ENCODE measurements at places on chromosomes 12 and 14. TPM values are rescaled to one million over a fixed set of nuclear protein-coding genes. Genes with fewer than 3 reads are reported as not detected.

DNA sequence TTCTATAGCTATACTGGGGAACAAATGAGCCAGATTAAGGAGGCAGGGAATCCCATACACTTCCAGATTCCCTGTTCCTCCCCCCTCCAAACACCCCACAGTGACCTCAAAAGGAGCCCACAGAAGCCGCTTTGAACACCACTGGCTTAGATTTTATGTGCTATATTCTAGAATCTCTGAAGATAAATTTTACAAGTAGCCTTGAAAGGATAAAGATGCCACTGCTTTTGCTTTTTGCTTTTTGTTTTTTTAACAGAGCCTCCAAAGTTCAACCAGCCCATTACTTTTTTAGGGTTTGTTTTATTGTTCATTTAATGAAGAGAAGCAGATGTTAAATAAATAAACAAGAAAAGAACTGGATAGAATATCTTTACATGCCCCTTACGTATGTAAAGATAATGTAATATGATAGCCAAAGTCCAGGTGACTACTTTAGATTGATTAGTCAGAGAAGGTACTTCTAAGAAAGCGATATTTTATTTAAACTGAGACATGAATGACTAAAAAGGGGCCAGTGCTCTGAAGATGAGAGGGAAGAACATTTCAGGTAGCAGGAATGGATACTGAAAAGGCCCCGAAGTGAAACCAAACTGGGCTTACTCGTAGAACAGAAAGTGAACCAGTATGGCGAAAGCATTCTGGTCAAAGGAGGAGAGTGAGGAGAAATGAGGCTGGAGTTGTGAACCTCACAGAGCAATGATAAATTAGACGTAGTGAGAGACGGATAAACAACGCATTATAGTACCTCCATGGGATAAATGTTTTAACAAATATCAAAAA is 44.6 kb downstream of the DUSP6 start:
- H3K4me3 ChIP-seq = no peak overlapping the region
- no peak for DNase-seq
- H3K4me1 ChIP-seq = no peaks in the 10 kb centered on the region
- H3K27ac ChIP-seq = no peak overlapping the region

GRCh38 chr12:68163560-68164081 is 4.1 kb upstream of the IFNG start:
- H3K27ac ChIP-seq = no peak overlapping the region
- no peaks in the 10 kb centered on the region for H3K4me1 ChIP-seq
- H3K27me3 ChIP-seq = no peaks in the 10 kb centered on the region

Gene SLC7A8
- total RNA-seq = 5.9 TPM

DNA sequence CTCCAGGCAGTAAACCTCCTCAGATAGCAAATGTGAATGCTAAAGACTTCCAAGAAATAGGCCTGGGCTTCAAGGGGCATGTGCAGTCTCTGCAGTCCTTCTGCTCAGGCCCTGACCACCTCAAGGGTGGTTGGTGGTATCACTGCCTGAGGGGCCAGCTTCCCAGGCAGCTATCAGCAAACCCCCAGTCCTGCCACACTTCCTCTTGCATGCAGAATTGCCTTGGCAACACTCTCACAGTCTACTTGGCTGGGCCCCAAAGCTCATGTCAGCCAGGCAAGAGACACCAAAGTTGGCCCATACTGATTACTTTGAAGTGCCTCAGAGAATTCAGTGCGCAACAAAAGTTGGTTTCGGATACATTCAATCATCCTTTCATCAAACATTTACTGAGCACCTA is 3.5 kb upstream of the ASB8 start:
- no peaks in the 10 kb centered on the region for H3K27me3 ChIP-seq
- H3K27ac ChIP-seq = no peak overlapping the region
- H3K36me3 ChIP-seq = no peaks in the 10 kb centered on the region
- DNase-seq = no peak
- H3K4me1 ChIP-seq = no peaks in the 10 kb centered on the region
- no peak overlapping the region for H3K4me3 ChIP-seq

DNA sequence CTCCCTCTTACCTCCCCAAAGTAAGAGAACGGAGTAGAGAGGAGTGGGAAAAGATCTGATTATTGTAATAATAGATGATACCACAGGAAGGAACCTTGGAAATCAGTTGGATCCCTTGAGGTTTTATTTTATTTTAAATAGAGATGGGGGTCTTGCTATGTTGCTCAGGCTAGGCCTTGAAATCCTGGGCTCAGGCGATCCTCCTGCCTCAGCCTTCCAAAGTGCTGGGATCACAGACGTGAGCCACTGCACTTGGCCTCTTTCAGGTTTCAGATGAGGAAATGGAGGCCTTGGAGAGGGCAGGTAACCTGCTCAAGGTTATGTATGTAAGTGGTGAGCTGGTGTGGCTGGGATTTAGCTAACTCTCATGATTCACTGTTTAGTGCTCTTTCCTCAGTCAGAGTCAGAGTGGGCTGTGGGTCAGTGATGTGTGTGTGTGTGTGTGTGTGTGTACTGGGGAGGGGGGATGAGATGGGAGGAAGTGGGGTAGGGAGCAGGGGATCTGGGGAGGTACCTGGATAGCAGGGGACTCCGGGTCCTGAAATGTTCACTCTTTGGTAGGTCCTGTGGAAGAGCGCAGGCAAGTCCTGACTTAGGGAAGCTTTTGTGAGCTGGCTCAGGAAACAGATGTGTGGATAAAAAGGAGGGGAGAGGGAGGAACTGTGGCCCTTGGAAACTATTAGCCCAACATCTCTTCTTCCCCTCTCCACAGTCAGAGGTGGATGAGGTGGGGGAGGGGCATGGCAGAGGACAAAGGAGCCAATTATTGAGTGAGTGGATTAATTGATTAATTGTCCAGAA is 4.7 kb upstream of the CISTR start:
- peaks cover 42% of the 10 kb centered on the region for H3K27me3 ChIP-seq
- H3K36me3 ChIP-seq = no peaks in the 10 kb centered on the region
- H3K4me1 ChIP-seq = peaks cover 36% of the 10 kb centered on the region
- no peak overlapping the region for H3K27ac ChIP-seq
- H3K4me3 ChIP-seq = no peak overlapping the region

GRCh38 chr12:58310809-58311622 is 369.6 kb downstream of the ATP23 start:
- H3K4me3 ChIP-seq = no peak overlapping the region
- no peaks in the 10 kb centered on the region for H3K36me3 ChIP-seq
- DNase-seq = no peak
- H3K27ac ChIP-seq = no peak overlapping the region
- H3K27me3 ChIP-seq = no peaks in the 10 kb centered on the region

DNA sequence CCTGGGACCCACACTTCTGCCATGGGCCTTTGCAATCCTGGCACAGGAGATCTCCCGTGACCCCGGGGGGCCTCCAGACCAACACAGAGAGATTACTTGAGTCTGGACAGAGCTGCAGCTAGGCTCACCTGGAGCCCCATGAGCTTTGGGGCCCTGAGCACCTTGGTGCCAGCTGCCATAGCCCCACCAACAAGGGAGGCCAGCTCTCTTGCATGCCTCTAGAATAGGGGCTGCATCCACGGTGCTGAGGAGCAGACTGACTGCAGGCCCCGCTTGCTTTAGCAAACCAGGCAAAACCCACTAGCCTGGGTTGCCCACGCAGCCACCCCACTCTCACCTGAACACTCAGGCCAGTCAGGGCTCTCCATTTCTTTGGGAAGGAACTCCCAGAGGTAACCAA is 3.7 kb upstream of the OR4N2 start:
- DNase-seq = no peak
- H3K36me3 ChIP-seq = no peaks in the 10 kb centered on the region
- no peak overlapping the region for H3K4me3 ChIP-seq
- H3K27ac ChIP-seq = no peak overlapping the region
- no peaks in the 10 kb centered on the region for H3K4me1 ChIP-seq

Gene CNOT2
- total RNA-seq = 29.7 TPM

Gene PPP4R3A
- 37.7 TPM for total RNA-seq

DNA sequence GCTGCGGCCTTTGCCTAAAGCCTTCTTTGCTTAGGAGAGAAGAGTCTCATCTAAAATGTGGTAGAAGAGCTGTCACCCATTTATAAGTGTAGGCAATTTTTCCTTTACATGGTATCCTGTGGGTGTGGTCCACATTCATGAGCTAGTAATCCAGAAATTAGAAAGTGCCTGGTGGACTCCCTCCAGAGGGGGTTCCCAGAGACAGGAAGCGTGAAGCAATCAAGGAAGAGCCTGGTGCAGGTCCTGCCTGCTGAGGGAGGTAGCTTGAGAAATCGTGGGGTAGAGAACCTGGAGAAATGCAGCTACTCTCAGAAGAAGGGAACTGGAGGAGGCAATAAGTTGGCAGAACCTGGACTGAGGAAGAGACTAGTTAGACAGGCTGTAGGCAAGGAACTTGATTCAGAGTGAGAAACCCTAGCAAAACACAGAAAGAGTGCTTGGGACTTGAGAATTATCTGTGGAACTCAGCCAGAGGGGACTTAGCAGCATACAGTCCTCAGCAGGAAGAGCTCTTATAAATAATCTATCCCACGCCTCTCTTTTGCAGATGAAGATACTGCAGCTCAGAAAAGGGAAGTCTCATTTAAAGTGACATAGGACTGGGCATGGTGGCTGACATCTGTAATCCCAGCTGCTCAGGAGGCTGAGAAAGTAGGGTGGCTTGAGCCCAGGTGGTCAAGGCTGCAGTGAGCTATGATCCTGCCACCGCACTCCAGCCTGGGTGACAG is 182.4 kb upstream of the CCND2 start:
- H3K27me3 ChIP-seq = no peaks in the 10 kb centered on the region
- no peak overlapping the region for H3K4me3 ChIP-seq
- no peak for DNase-seq
- H3K4me1 ChIP-seq = no peaks in the 10 kb centered on the region
- no peak overlapping the region for H3K27ac ChIP-seq

- no peaks in the 10 kb centered on the region for H3K27me3 ChIP-seq
- no peak overlapping the region for H3K27ac ChIP-seq
- H3K4me1 ChIP-seq = no peaks in the 10 kb centered on the region
Observed at GRCh38 chr14:35425850-35426249, 21.3 kb upstream of the NFKBIA start.

DNA sequence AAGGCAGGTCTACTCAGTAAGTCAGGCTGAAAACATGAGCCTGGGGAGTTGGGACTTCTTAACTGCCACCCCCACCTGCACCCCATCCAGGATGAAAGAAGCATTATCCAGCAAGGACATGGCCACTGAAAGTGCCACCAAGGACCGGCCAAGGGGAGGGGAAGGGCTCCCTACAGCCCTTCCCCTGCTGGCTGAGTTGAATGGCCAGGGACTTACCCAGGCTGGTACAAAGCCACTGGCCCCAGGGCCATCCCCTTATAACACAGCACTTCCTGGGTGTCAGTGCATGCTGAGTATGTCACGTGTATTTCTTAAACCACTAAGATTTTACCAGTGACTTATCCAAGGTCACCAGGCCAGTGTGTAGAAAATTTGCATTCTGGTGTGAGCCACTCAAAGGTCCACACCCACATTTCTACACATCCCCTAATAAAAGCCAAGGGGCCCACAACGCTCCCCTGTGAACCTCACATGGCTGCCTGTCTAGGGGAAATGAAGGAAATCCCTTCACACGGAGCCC is 29.3 kb upstream of the ZFP36L1 start:
- H3K27me3 ChIP-seq = no peaks in the 10 kb centered on the region
- H3K4me1 ChIP-seq = no peaks in the 10 kb centered on the region
- no peak overlapping the region for H3K4me3 ChIP-seq
- H3K36me3 ChIP-seq = no peaks in the 10 kb centered on the region

- H3K27me3 ChIP-seq = no peaks in the 10 kb centered on the region
- no peak for DNase-seq
- H3K36me3 ChIP-seq = no peaks in the 10 kb centered on the region
- no peak overlapping the region for H3K4me3 ChIP-seq
Observed at GRCh38 chr12:90902596-90902995, 52.4 kb downstream of the CCER1 start.

GRCh38 chr12:90013409-90013808 is 304.8 kb upstream of the ATP2B1 start:
- H3K36me3 ChIP-seq = no peaks in the 10 kb centered on the region
- DNase-seq = no peak
- H3K4me3 ChIP-seq = no peak overlapping the region
- no peaks in the 10 kb centered on the region for H3K27me3 ChIP-seq
- H3K4me1 ChIP-seq = no peaks in the 10 kb centered on the region

GRCh38 chr12:27480016-27480415 is 33.5 kb downstream of the SMCO2 start:
- no peak overlapping the region for H3K27ac ChIP-seq
- DNase-seq = no peak
- no peaks in the 10 kb centered on the region for H3K36me3 ChIP-seq

Gene TMEM132D
- not detected for total RNA-seq

Gene PPM1H
- 4.4 TPM for total RNA-seq

Gene RASAL1
- not detected for total RNA-seq

DNA sequence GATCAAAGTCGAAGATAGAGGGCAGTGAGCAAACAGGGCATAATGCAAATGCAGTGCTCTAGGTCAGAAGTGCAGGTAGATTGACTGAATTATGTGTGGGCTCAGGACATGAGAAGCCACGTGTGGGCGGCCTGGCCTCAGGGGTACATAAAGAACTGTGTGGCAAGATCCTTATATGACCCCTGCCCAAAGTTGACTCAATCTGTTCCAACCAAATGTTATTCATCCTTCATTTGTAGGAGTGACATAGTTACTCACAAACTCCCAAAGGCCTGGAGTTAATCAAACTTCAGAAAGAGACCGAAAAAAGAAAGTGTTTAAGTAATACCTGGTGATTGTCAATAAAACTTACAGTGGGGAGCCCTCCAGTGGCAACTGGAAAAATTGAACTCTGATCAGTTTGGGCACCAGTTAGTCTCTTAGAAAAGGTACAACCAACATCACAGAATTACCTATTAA is 150.4 kb upstream of the FAR2 start:
- peaks cover 19% of the 10 kb centered on the region for H3K4me1 ChIP-seq
- H3K27me3 ChIP-seq = no peaks in the 10 kb centered on the region
- no peak overlapping the region for H3K27ac ChIP-seq
- DNase-seq = no peak

Gene FAM186B
- 0.25 TPM for total RNA-seq

DNA sequence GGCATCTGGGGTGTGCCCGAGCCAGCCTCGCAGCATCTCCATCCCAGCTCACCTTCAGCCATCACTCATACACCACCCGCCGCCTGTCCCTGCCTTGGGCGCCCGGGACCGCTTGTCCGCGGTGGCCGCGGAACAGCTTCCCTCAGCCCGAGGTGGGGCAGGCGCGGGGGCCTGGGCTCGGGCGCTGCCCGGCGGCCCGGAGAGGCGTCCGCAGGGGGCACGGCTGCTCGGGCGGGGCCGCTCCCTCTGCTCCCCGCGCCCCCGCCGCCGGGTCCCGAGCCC is 430 bp downstream of the SLC41A2 start:
- H3K36me3 ChIP-seq = no peaks in the 10 kb centered on the region
- DNase-seq = peak; percentile 12
- H3K4me1 ChIP-seq = peaks cover 6% of the 10 kb centered on the region
- H3K27me3 ChIP-seq = no peaks in the 10 kb centered on the region
- H3K27ac ChIP-seq = peak overlapping the region; percentile 65

Gene FOXM1
- total RNA-seq = not detected
